ENCODE measurements at places on chromosomes 3 and 15. TPM values are rescaled to one million over a fixed set of nuclear protein-coding genes. Genes with fewer than 3 reads are reported as not detected.

The ARMC8 gene
- 30.8 TPM for total RNA-seq

The GALNT15 gene
- total RNA-seq, result 63.9 TPM

The MME gene
- total RNA-seq, result 3.2 TPM

The FBXW12 gene
- not detected for total RNA-seq

The SST gene
- not detected for total RNA-seq
